ENCODE measurements at places on chromosomes 4 and X. TPM values are rescaled to one million over a fixed set of nuclear protein-coding genes. Genes with fewer than 3 reads are reported as not detected.

Gene QRFPR
- total RNA-seq: not detected

Gene SCRG1
- total RNA-seq: 2.2 TPM

Gene UGT2A1
- not detected for total RNA-seq

Gene SORBS2
- total RNA-seq: 64.0 TPM

Gene RGN
- total RNA-seq: 0.87 TPM

Gene KLF3
- total RNA-seq: 36.3 TPM

Gene CPZ
- total RNA-seq: 2.7 TPM

Gene ZNF711
- 2.8 TPM for total RNA-seq

Gene RTL3
- 0.59 TPM for total RNA-seq

Gene VMA21
- 26.6 TPM for total RNA-seq

Gene GPR50
- not detected for total RNA-seq

Gene SHROOM4
- total RNA-seq: 13.1 TPM

Gene RBM47
- total RNA-seq: 26.0 TPM

Gene SGMS2
- total RNA-seq: 172 TPM

Gene EXOC1L
- not detected for total RNA-seq

Gene ANXA3
- total RNA-seq: 137 TPM

Gene ATP6AP2
- total RNA-seq: 86.4 TPM

Gene CLDN34
- total RNA-seq: not detected

Gene MAGEA11
- total RNA-seq: not detected

Gene MND1
- not detected for total RNA-seq
